ENCODE measurements at places on chromosomes 13 and 19.

- peak; percentile 23 for DNase-seq
These were observed 37.7 kb downstream of the GSX1 start for GRCh38 chr13:27830010-27830409.

- no peak for DNase-seq
These were observed 80.6 kb upstream of the LRCH1 start for GRCh38 chr13:46472384-46472783.

DNA sequence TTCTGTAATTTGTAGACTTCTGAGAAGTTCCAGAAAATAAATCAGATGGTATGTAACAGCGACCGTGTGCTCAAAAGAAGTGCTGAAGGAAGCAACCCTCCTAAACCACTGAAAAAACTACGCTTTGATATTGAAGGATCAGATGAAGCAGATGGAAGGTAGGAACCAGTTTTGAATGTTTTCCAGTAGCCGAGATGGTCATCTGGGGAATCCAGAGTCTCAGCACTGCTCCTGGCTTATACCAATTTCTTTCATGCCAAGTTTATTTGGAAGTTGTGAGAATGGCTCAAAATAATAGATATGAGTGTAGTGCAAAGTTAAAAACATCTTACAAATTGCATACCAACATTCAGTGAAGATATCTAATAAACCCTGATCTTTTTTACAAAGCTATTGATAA, 56.2 kb downstream of the RCBTB2 start:
- no peak for DNase-seq

GRCh38 chr13:113669755-113670341, 2.8 kb downstream of the GRK1 start:
- peak; percentile 12 for DNase-seq

DNA sequence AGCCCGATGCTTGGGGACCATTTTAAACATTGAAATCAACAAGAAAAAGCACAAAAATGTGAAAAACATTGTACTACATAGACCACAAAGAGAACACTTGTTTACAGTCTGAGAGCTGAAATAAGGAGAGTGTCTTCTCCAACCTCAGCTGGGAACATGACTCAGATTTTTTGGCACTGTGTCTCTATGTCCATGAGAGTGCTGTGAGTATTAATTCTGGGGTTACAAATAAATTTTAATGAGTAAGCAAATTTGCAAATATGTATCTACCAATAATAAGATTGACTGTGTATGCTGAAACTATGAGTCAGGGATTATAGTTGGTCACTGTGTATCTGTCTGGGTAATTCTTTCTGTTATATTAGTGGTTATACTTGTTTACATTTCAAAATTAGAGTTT, 174.0 kb downstream of the DCT start:
- no peak for DNase-seq

DNA sequence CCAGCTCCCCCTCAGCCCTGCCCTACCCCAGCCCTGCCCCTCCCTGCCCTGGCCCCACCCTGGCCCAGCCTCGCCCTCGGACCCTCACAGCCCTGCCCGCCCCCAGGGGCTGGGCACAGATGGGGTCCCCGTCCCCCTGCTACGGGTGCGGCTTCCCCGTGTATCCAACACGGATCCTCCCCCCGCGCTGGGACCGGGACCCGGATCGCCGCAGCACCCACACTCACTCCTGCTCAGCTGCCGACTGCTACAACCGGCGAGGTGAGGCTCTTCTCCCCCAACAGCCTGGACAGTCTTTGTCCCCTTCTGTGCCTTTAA, 5.2 kb downstream of the SHFL start:
- no peak for DNase-seq
